Pancreas (tissue), 10 donors: ENCODE measurements at places on chromosomes 3 and 15. TPM values are rescaled to one million over a fixed set of nuclear protein-coding genes. Genes with fewer than 3 reads are reported as not detected.
A peak's percentile ranks its signal among the peaks of the same experiment; 100 is the strongest.

The SERPINI1 gene
- total RNA-seq, result 21.8 TPM

The PLA2G4D gene
- total RNA-seq, result 0.31 TPM

The CCR2 gene
- 0.14 TPM for total RNA-seq

The TCTA gene
- total RNA-seq, result 14.3 TPM

The EAF1 gene
- 6.5 TPM for total RNA-seq

The CPN2 gene
- not detected for total RNA-seq

The SAMMSON gene
- total RNA-seq, result not detected

DNA sequence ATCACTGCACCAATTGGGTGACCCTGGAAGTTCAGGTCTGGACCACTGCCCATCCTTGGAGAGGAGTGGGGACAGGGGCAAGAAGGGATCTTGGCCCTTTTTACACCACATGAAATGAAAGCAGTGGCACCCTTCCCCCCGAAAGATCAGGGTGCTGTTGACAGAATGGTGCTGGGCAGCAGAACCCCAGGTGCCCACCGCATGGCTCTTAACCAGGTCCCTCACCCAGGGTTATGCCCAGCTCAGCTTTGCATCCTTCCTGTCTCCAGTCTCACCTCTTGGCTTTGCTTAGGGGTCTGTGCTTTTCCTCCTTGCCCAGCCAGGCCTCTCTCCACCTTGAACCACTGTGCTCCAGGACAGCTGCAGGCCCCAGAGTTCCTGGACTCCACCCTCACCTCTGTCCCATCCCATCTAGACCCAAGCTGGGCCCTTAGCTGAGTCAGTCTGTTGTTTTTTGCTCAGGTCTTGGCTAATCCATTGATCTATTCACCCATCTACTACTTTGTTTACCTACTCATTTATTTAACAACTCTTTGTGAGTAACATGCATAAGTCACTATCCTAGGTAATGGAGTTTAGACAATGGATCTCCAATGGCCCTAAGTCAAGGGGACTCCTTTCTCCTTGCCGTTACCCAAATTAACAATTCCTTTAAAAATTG, 77.1 kb upstream of the PRR23E start:
- H3K27me3 ChIP-seq, result no peaks in the 10 kb centered on the region
- H3K27ac ChIP-seq, result no peak overlapping the region
- no peak for DNase-seq

- DNase-seq, result no peak
- H3K4me3 ChIP-seq, result no peak overlapping the region
- no peaks in the 10 kb centered on the region for H3K36me3 ChIP-seq
Measured at GRCh38 chr15:56679225-56679624, 54.1 kb downstream of the ZNF280D start.

DNA sequence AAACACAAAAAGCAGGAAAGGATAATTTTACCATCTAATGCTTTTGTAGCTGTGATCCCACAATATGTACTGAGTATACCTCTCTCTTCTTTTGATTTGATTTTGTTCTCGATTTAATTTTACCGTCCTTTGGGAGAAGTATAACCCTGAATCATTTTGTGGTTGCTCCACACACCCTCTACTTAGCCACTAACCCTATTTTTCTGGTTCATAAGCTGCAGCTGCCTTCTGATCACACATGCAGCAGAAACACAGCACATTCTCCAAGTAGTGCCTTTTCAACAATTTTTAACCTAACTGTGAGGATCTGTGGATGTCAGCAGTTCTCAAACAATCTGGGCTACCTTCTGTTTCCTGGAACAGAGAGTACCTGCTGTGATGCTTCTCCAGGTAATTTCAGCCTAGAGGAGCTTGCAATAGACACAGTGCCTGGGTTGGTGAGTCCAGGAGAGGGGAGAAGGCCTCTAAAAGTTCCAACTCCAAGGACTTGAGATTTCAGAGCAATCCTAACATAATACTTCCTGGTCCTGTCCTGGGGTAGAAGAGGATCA, 40.3 kb downstream of the HGD start:
- H3K4me1 ChIP-seq, result no peaks in the 10 kb centered on the region
- no peak overlapping the region for H3K4me3 ChIP-seq
- no peak overlapping the region for H3K27ac ChIP-seq
- H3K36me3 ChIP-seq, result no peaks in the 10 kb centered on the region

DNA sequence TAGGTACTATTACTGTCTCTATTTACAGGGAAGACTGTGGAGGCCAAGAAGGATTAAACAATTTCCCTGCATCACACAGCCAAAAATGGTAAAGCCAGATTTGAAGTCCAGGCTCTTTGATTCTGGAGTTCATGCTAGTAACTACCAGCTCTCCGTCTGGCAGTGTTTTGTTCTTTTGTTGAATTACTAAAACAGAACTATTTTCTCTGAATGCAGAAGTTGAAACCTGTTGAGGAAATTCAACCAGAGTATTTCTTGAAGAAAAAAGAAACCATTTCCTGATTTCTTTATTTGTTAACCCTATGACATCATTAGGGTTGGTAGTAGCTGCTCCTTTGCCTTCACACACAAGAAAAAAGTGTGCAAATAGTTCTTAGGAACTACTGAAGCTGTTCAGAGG, 34.3 kb downstream of the CRTC3 start:
- H3K27me3 ChIP-seq, result no peaks in the 10 kb centered on the region
- H3K36me3 ChIP-seq, result no peaks in the 10 kb centered on the region
- H3K4me3 ChIP-seq, result no peak overlapping the region

DNA sequence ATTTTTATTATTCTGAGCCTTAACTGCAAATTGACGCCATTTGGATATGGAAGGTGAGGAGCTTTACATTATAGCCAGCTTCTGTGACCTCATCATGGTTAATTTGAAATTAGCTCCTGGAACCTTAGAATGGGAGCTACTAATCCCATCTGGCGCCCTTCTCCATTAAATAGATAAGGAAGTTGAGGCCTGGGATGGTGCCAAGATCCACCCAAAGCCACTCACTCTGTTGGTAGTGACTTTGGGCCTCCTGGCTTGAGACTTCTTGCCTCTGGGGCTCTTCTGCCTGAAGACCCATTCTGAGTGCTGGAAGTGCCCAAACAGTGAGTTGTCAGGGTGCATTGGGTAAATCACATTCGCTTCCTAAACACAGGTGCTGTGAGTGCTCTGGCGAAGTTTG, 12.0 kb upstream of the HMCES start:
- H3K36me3 ChIP-seq, result peaks cover 96% of the 10 kb centered on the region
- no peaks in the 10 kb centered on the region for H3K27me3 ChIP-seq
- no peak for DNase-seq
- no peak overlapping the region for H3K27ac ChIP-seq
- H3K4me1 ChIP-seq, result no peaks in the 10 kb centered on the region

GRCh38 chr3:52120556-52121463, 33.4 kb downstream of the POC1A start:
- no peaks in the 10 kb centered on the region for H3K4me1 ChIP-seq
- no peaks in the 10 kb centered on the region for H3K27me3 ChIP-seq
- no peaks in the 10 kb centered on the region for H3K36me3 ChIP-seq
- H3K4me3 ChIP-seq, result no peak overlapping the region
- H3K27ac ChIP-seq, result no peak overlapping the region
- DNase-seq, result no peak

GRCh38 chr15:57570994-57571393, 20.7 kb upstream of the MYZAP start:
- no peaks in the 10 kb centered on the region for H3K27me3 ChIP-seq
- H3K27ac ChIP-seq, result no peak overlapping the region
- no peak overlapping the region for H3K4me3 ChIP-seq
- no peaks in the 10 kb centered on the region for H3K4me1 ChIP-seq

- H3K27me3 ChIP-seq, result no peaks in the 10 kb centered on the region
- no peak for DNase-seq
- H3K36me3 ChIP-seq, result no peaks in the 10 kb centered on the region
- H3K27ac ChIP-seq, result no peak overlapping the region
Measured at GRCh38 chr15:85615930-85616329, 178.8 kb downstream of the KLHL25 start.

- no peaks in the 10 kb centered on the region for H3K4me1 ChIP-seq
- no peak for DNase-seq
- H3K4me3 ChIP-seq, result no peak overlapping the region
- no peaks in the 10 kb centered on the region for H3K36me3 ChIP-seq
Measured at GRCh38 chr3:152097770-152098169, 171.0 kb upstream of the MBNL1 start.

DNA sequence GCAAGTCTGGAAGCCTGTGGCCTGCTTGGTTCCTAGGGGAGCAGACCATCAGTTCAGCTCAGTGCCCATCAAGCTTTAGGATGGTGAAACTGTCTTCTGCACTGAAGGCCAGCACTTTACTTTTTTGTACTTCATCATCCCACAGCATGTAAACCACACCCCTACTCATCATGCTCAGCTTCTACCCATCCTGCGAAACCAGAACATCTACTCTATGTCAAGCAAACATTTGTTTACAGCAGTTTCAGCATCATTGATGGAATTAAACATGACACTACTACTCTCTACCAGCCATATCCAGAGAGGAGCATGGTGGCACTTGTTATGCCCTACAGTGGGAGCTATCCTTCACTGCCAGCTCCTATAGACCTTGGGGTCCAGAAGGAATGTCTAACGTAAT, 306.6 kb downstream of the SOX2 start:
- H3K36me3 ChIP-seq, result no peaks in the 10 kb centered on the region
- H3K4me1 ChIP-seq, result no peaks in the 10 kb centered on the region
- no peak overlapping the region for H3K4me3 ChIP-seq
- H3K27me3 ChIP-seq, result no peaks in the 10 kb centered on the region

DNA sequence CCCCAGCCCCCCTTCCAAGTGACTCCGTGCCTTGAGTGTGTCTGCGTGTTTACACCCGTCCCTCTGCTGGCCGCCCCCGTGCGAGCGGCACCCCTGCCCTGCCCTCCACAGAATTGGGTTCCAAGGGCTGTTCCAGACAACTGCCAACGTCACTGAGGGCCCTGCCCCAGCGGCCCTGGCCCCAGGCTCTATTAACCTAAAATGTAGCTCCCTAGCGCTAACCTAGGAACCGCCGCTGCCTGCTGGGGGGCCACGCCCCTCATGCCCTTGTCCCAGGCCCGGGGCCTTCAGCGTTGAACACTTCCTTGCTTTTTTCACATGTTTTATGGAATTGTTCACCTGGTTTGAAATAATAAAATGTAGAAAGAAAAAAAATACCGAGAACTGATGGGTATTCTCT, 10.0 kb upstream of the SEMA3B start:
- peak overlapping the region; percentile 98 for H3K27ac ChIP-seq
- H3K36me3 ChIP-seq, result peaks cover 8% of the 10 kb centered on the region
- H3K4me3 ChIP-seq, result no peak overlapping the region
- peak; percentile 75 for DNase-seq
- no peaks in the 10 kb centered on the region for H3K27me3 ChIP-seq
- peaks cover 17% of the 10 kb centered on the region for H3K4me1 ChIP-seq

- H3K27ac ChIP-seq, result no peak overlapping the region
- no peak overlapping the region for H3K4me3 ChIP-seq
- no peaks in the 10 kb centered on the region for H3K36me3 ChIP-seq
- H3K27me3 ChIP-seq, result no peaks in the 10 kb centered on the region
Measured at GRCh38 chr3:24598695-24599470, 104.2 kb upstream of the THRB start.

DNA sequence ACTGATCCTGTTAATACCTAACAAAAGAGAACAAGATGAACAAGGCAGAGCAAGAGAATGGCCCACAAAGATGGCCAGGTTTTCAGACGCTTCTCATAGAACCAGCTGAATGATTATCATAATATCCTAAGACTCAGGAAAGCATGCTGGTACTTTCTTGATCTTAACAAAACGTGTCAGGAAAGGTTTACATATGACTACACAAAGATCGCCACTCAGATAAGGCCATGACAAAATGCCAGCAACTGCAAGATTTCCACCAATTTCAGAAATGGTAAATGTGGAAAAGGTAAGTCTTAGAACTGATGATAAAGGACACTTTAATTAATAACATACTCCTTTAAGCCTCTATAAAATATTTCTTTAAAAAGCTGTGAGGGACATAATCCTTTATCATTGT, 108.8 kb downstream of the DLG1 start:
- no peak overlapping the region for H3K4me3 ChIP-seq
- H3K4me1 ChIP-seq, result no peaks in the 10 kb centered on the region
- H3K27ac ChIP-seq, result no peak overlapping the region
- no peaks in the 10 kb centered on the region for H3K27me3 ChIP-seq

DNA sequence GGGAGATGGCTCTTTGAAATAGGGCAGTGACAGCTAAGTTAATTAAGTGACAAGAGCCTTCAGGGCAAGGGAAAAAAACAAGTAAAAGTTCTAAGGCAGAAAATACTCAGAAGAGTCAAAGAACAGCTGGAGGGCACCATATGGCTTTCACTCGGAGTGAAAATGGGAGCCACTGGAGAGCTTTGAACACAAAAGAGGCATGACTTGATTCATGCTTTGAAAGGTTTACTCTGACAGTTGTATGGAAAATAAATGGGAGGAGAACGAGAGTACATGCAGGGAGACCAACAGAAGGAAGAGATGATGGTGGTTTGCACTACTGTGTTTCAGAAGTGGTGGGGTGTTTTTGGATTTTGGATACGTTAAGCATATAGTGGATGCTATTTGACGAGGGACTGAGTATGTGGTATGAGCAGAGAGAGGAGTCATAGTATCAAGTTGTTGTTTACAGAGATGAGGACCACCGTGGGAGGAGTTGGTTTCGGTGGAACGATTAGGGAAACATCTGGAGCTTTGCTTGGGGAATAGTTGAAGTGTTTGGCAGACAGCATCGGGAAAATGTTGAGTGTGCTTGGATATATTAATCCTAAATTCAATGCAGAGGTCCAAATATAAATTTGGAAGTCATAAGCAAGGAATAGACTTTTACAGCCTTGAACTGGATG, 411.5 kb downstream of the GABRG3 start:
- H3K4me3 ChIP-seq, result no peak overlapping the region
- no peak overlapping the region for H3K27ac ChIP-seq
- no peaks in the 10 kb centered on the region for H3K4me1 ChIP-seq

GRCh38 chr15:94610069-94610468, 378.7 kb downstream of the MCTP2 start:
- no peak for DNase-seq
- no peak overlapping the region for H3K27ac ChIP-seq
- no peaks in the 10 kb centered on the region for H3K36me3 ChIP-seq
- no peaks in the 10 kb centered on the region for H3K27me3 ChIP-seq
- H3K4me1 ChIP-seq, result no peaks in the 10 kb centered on the region
- no peak overlapping the region for H3K4me3 ChIP-seq

GRCh38 chr3:97917813-97918536, 54.3 kb downstream of the RIOX2 start:
- H3K27ac ChIP-seq, result no peak overlapping the region
- H3K27me3 ChIP-seq, result no peaks in the 10 kb centered on the region
- DNase-seq, result no peak
- H3K4me1 ChIP-seq, result peaks cover 8% of the 10 kb centered on the region
- H3K36me3 ChIP-seq, result peaks cover 9% of the 10 kb centered on the region
- H3K4me3 ChIP-seq, result no peak overlapping the region

DNA sequence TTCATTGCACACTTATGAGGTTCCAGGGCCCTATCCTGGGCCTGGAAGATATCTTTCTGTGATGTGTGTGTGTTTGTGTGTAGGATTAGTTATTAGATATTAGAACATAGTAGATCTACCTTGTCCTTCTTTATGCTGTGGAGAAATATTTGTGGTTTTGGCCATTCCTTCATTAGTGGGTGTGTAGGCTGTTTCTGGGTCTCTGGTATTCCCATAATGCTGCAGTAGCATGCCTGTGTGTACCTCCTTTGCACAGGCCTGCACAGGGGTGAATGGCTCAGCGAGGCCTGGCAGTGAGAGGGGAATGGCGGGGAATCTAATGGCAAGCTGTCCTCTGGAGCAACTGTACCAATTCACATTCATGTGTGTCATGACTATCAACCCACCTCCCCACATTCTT, 125.8 kb upstream of the MRPS22 start:
- no peaks in the 10 kb centered on the region for H3K4me1 ChIP-seq
- no peaks in the 10 kb centered on the region for H3K27me3 ChIP-seq
- no peaks in the 10 kb centered on the region for H3K36me3 ChIP-seq
